ENCODE measurements at places on chromosomes 7 and 10. TPM values are rescaled to one million over a fixed set of nuclear protein-coding genes. Genes with fewer than 3 reads are reported as not detected.

The CDC14C gene
- total RNA-seq = 0.54 TPM

The THSD7A gene
- 0.22 TPM for total RNA-seq

The DEPP1 gene
- not detected for total RNA-seq

The PYROXD2 gene
- 10.5 TPM for total RNA-seq

The LRRD1 gene
- total RNA-seq = not detected

The HYAL4 gene
- total RNA-seq = not detected

The PPP1R9A gene
- total RNA-seq = 40.7 TPM

- DNase-seq = peak; percentile 66
These were observed 163.8 kb downstream of the ELMO1 start for GRCh38 chr7:37284805-37285231.

DNA sequence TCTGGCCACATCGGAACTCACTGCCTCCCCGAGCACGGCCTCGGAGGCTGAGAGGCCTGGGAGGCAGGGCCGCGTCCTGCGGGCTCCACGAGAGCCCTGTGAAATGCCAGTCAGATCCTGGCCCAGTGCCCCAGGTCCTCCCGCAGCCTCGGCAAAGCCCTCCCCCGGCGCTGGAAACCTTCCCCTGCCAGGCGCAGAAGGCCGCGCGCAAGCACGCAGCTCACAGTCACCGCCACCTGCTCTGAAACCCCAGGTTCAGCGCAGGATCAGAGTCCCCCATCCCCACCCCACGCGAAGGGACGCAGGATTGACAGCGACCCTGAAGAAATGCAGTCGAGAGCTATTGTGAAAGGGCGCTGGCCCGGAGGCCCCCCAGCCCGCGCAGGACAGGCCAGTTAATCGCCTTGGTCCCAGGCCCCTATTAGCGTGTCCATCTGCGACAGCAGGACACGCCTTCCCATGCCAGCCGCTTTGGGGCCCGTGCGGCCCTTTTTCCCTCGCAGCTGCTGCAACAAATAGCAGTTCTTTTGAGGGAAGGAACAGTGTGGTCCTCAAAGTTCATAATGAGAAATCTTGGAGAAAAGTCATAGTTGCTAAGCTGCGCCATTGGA lies 13.5 kb upstream of the EGFR start:
- DNase-seq = no peak

GRCh38 chr7:123746055-123746454 lies 2.7 kb downstream of the WASL start:
- peak; percentile 16 for DNase-seq

- DNase-seq = no peak
These were observed 7.1 kb upstream of the ARHGAP21 start for GRCh38 chr10:24730811-24731210.

DNA sequence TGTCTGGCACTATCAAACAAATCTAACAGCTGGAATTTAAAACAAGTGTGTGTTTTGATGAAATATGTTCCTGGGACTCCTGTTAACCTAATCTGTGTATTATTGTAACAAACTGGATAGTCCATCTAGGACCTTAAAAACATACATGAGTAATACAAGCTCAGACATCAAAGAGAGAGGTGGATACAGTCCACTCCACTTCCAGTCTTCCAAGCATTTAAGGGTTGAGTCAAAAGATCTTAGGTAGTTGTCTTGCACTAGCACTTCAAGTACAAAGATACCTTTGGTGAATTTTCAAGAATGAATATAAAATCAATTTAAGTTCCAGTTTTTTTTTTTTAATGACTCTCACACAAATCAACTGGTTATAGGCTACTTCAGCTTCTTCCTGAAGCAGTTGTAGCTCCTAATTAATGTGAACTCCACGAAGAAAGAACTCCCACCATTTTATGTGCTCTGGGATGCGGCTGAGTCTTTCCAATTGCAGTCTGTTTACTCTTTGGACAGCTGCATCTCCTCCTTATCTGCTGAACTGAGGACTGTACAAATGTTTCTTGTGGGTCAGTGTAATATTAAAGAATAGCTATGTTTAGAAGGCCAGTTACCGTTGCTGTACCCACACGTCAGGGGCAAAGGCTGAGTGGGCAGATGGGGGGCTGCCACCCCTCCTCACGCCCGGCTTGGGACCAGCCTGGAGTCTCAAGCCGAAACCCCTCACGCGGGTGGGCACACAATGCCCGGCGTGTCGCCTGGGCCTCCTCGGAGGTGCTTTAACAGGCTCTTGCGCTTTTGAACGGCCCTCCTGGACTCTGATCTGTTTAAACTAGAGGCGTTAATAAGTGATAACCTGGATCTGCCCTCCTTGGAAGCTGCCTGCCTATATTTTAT lies 2.9 kb upstream of the IGF2BP3 start:
- peak; percentile 53 for DNase-seq

DNA sequence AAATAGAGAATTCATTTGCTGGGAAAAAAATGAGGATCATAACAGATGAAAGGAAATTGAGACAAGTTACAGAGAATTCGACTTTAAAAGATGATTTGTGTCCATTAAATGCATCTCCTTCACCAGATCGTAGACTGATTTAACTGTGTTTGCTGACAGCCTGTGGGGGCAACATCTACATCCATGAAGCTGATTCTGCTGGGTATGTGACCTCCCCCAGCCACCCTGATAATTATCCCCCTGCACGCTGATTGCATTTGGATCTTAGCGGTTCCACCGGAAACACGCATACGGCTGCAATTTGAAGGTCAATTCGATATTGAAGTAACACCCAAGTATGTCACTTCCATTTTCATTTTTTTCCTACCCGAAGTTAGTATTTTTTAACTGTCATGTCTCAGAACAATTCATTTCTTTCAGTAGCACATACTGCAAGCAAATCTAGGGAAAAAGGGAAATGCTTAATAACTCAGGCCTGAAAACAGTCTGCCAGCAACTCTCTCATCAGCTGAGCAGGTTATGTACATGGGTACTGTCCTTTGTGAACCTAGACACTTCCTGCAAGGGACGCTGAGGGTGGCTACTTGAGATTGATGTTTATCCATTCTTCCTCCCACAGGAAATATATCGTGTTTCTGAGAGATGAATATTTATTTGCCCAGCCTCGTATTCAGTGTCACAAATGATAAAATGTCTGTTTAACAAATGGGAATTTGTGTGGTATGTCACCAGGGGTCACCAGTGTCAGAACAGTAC lies 134.9 kb downstream of the ZNF22 start:
- no peak for DNase-seq

GRCh38 chr10:119025336-119025735 lies 4.2 kb upstream of the NANOS1 start:
- no peak for DNase-seq

DNA sequence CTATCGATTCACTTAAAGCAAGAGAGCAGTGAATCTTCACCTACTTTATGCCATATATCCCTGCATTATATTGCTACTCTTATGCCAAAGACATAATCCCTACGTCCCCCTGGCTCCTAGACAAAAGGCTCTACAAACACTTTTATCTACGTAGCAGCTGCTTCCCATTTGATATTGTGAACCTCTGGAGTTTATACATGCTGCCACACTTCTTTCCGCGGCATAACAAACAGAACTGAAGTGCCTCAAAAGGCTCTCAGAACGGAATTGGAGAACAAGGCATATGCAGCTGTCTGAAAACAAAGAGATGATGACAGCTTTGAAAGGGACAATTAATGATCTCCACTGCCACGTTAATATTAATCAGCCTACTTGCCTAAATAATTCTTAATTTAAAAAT lies 985.6 kb upstream of the LRRN3 start:
- DNase-seq = peak; percentile 10

- DNase-seq = peak; percentile 85
These were observed 701.4 kb upstream of the COBL start for GRCh38 chr7:52017802-52018679.

DNA sequence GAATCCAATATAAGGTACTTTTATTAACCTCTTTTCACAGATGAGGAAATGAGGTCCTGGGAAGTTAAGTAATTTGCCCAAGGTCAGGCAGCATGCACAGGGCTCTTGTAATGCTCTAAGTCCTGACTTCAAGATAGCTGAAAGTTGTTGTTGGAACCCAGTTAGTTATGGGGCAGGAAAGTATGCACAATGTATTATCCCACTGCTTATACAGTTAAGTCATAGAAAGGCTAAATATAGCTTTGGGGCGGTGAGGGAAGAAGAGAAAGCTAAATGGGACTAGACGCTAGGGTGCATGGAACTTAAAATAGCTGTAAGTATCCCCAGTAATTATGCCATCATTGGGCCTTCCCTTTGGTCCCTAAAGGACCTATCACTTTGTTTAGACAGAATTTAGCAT lies 9.2 kb downstream of the GLCCI1 start:
- no peak for DNase-seq
